ENCODE measurements at places on chromosomes 12 and 14.
A peak's percentile ranks its signal among the peaks of the same experiment; 100 is the strongest.

DNA sequence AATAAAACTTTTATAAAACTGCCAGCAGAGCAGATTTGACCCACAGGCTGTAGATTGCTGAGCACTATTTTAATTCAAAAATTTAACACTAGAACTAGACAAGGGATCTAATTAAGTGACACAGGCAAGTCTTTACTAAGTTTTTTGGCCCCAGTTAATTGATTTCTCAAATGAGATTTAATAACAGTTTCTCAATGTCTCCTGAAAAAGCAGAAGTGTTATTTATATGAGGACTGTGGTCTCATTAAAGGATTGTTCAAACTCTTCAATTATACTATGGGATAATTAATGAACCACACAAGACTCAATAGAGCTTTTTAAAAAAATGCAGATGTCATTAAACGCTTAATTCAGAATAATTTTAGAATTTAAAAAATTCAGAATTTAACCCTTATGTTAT is 1.9 kb downstream of the HEATR5A start:
- DNase-seq: no peak

- no peak for DNase-seq
These were observed 112.8 kb upstream of the RESF1 start for GRCh38 chr12:31846405-31846804.

DNA sequence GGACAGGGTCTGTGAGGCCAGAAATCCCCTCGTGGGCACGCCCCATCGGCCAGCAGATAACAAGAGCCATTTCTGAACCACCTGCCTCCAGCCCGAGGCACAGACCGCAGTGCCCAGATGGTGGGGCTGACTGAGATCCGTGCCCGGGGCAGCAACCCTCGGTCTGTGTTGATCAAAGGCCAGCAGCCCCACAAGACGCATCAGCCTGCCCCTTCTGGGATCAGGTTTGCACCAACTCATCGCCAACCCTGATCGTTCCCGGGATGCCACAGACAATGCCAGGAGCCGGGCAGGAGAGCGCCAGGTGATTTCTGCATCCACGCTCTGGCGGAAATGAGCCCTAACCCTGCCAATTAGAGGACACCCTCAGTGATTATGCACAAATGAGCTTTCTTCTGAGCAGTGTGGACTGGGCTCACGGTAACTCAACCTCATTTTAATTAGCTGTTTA is 64.5 kb downstream of the TESC start:
- DNase-seq: no peak

GRCh38 chr12:58009405-58010195 is 68.2 kb downstream of the ATP23 start:
- no peak for DNase-seq

- DNase-seq: peak; percentile 54
These were observed 41.6 kb downstream of the UBE3B start for GRCh38 chr12:109518820-109519665.

- no peak for DNase-seq
These were observed at the start of gene PDE3A for GRCh38 chr12:20368114-20368650. TSS of gene PDE3A (plus strand) at chr12:20368537. CDS start at chr12:20369285, 748 bp downstream.

DNA sequence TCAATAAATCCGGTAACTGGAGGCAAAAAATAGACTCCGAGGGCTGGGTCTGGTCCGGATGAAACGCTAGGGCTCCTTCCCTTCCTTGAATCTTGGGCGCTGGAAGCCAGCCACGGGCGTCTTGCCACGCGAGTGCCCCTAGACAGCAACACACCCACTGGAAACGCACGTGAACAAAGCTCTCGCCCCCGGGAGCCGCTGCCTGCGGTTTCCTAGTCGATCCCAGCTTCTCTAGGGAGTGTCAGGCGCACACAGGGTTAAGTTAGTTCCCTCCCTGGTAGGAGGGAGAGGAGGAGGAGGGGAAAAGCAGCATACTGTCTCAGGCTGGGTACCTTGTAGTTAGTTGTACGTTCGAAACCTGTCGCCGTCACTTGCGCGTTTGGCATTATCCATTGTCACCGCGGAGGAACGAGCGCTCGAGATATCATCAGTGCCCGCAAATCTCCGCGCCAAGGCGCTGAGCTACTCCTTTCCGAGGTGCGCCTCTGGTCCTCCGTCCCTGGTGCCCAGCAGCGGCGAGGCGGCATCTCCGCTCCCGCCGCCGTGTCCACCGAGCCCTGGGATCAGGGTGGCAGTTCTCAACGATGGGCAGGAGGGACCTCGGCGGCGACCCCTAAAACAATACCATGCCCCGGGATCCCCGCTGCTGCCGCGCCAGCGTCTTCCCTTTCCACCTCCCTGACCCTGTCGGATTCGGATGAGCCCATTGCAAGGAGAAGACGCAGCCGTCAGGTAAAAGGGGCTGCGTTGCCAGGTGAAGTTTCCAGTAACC is at the start of gene FLRT2:
FLRT2 (plus strand) TSS at position 342 of the 772 bp plus-strand sequence. CDS start 91,371 bp downstream, outside the sequence.
- no peak for DNase-seq

DNA sequence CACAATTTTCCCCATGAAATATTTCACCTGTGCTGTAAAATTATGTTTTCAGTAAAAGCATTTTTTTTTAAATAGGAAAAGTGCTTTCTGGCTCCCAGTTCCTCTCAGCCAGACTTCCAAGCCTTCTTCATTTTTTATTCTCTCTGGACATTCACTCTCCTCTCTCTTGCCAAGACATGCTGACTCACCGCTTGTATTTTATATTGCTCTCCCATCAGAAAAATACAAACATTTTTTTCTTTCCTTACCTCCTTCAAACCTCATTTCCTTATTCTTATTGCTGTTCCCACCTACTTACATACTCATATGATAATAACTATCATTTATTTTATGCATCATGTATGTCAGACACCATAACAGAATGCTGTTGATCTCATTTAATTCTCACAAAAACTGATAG is 37.7 kb upstream of the ZNF641 start:
- no peak for DNase-seq

GRCh38 chr12:57852200-57852599 is 5.7 kb upstream of the CTDSP2 start:
- DNase-seq: no peak

GRCh38 chr12:11758087-11758486 is 108.6 kb downstream of the ETV6 start:
- DNase-seq: no peak

DNA sequence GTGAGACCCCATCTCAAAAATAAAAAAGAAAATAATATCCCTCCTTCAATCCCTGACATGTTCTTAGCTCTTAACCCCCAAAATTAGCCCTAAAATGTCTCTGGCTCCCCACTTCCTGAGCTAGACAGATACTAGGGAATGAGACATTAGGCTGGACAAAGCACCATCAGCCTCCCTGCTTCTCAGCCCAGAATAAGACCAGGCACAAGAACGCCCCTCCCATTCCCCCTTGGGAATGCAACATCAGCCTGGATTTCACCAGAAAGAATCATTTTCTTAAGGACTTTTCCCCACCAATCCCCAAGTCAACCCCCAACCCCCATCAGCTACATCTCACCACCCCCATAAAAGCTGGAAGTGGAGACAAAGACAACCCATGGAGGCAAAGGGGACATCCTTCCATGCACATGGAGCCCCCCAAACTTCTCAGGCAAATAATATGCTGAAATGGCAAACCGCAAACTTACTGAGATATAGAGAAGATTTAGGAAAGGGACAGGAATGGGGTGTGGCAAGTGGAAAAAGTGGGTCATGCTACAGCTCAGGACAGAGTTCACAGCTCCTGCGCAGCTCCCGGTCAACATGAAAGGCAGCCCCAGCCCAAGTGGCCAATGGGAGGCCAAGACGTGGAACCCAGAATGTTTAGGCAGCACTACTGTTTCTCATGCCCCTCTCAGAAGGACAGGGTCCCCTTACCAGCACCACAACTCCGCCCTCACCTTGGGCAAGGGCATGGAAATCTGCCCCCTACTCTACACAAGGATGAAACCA is 2.7 kb downstream of the CHD4 start:
- DNase-seq: no peak

DNA sequence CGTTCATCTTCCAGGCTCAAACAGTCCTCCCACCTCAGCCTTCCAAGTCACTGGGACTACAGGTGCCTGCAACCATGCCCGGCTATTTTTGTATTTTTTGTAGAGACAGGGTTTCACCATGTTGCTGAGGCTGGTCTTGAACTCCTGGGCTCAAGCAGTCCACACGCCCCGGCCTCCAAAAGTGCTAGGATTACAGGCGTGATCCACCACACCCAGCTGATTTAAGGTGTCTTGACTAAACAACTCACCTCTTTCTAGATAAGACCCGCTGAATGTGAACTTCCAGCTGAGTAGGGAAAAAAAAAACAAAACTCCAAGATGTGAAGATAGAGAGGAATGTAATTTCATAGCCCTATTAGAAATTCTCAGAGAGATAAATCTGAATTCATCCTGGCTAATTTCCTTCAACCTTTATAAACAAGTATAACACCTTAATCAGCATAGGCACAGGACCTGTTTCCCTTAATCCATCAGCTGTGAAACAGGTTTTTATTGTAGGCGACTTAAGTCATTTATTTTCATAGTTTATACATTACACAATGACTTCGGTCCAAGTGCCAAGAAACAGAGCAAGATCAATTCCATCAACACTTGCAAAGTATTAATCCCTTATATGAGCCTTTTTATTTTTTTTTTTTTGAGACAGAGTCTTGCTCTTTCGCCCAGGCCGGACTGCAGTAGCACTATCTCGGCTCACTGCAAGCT is 51.5 kb downstream of the HCAR2 start:
- no peak for DNase-seq

DNA sequence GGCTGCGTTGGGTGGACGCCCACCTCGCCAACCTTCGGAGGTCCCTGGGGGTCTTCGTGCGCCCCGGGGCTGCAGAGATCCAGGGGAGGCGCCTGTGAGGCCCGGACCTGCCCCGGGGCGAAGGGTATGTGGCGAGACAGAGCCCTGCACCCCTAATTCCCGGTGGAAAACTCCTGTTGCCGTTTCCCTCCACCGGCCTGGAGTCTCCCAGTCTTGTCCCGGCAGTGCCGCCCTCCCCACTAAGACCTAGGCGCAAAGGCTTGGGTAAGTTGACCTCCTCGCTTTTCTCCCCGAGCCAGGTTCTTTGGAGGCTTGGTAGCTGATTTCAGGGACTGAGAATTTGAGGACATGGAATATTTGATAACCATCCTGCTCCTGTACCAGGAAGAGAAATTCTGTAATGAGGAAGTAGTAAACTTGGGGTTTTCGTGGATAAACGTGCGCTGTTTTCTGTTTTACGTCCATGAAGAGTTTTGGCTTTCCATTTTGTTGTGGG is 530 bp downstream of the APAF1 start:
- no peak for DNase-seq

GRCh38 chr12:82698708-82699564 is 12.2 kb downstream of the TMTC2 start:
- no peak for DNase-seq

DNA sequence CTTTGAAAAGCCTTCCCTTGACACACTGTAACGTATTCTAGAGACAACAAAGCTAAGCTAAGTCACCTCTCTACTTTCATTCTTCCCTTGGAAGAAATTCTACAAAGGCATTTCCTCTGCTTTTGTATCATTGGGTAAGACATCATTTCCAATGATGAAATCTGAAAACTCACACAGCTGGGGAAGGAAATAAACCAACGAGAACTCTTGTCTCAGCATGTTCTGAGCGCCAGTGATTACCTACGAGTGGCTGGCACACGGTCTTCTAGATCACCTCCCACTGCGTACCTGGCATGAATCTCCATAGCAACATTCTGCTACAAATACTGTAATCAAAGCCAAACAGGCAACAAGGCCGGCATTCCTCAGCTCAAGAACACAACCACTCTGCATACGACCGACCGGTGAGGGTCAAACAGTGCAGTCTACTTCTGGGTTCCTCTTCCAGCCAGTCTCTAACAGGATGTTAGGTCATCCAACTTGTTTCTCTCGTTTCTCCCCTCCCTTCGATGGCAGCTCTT is 7.6 kb downstream of the VPS37B start:
- DNase-seq: peak; percentile 29

DNA sequence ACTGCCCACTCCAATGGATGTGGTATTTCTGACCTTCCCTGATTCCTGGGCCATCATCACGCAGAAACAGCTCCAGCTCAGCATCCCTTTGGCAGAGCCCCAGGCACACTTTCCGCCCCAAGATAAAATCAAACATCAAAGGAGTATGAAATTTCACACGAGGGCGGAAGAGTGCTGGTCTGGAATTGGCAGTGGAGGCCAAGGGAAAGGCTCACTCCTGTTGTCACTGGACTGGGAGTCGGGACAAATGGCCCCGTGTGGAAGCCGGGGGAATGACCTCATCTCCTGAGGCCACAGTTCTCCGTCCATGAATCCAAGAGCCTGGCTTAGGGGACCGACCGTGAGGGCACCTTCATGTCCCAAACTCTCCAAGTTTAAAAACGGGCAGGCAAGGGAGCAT is 40.9 kb downstream of the FZD10 start:
- DNase-seq: no peak

GRCh38 chr14:95056476-95056875 is 100.9 kb downstream of the DICER1 start:
- peak; percentile 52 for DNase-seq
